ENCODE measurements at places on chromosomes 11 and 22.

DNA sequence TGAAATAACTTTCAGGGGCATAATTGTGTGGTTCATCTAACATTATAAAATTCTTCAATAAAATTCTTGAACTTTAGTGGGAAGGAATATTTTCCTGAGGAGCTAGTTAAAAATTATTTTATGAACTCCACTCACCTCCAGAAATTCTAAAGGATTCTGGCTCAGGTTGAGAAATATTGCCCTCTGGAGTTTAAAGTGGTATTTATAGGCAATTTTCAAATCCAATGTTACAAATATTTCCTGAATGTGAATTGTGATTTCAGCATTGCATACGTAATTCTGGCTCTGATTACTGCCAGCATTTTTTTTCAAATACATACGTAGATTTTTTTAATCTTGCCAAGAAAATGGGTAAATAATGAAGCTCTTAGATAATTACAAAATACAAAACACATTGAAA lies 598.2 kb upstream of the ANO3 start:
- DNase-seq: no peak

DNA sequence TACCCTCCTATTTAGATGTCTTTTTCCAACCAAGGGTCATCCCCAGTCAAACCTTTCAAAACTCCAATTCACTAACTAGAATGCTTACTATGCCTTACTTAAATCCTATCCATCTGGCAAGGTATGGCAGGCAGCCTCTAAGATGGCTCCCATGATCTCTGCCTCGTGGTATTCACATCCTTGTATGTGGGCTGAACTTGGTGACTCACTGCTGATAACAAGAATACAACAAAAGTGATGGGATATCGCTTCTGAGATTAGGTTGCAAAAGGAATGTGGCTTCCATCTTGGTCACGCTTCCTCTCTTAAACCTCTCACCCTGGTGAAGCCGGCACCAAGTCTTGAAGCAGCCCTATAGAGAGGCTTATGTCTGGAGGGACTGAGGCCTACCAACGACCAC lies 29.6 kb upstream of the UPB1 start:
- DNase-seq: no peak

GRCh38 chr11:100805506-100806199 lies 118.6 kb downstream of the ARHGAP42 start:
- DNase-seq: no peak

- DNase-seq: no peak
These were observed 29.7 kb upstream of the RASD2 start for GRCh38 chr22:35510951-35511350.

- DNase-seq: no peak
These were observed 2.8 kb upstream of the JHY start for GRCh38 chr11:122879785-122880184.

Data from urinary bladder (tissue), 4 donors.